Astrocyte (in vitro differentiated cells and primary cell): ENCODE measurements at places on chromosomes 3 and 15.
A peak's percentile ranks its signal among the peaks of the same experiment; 100 is the strongest.

GRCh38 chr3:80232760-80233159 lies 465.0 kb upstream of the ROBO1 start:
- DNase-seq: peak; percentile 94

- DNase-seq: no peak
Observed at GRCh38 chr15:94855409-94856266, 624.3 kb downstream of the MCTP2 start.

DNA sequence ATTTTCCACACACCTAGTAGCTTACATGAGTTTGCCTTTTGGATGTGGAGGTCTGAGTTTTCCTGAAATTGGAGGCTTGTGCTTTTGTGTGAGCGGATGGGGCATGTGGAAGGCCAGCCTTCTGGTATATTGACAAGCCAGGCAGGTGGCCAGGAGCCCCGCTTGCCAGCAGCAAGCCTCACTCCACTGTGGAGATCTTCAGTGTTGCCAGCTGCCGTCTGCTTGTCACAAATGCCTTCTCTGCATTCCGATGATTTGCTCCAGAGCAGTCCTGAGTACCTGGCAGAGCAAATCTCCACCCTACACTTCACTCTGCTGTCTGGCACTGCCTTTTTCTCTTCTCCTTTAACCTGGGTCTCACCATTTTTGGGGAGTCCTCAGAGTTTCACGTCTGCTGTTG lies 29.1 kb upstream of the CHST2 start:
- no peak for DNase-seq

DNA sequence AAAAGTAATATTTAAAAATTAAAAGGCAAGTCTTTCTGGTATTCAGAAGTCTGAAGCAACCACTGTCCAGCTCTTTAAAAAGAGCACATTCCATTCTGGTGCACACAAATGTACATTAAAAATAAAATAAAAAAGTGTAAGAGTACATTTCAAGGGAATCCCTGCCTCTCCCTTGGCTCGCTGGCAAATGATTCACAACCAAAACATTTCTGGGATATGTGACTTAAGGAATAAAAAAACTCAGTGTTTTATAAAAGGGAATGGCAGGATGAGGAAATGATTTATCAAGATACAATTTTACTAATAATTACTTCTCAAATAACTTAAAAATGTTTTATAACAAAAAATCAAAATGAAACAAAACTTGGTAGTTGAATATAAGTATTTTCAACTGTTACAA lies 23.8 kb upstream of the ANXA2 start:
- DNase-seq: peak; percentile 77

DNA sequence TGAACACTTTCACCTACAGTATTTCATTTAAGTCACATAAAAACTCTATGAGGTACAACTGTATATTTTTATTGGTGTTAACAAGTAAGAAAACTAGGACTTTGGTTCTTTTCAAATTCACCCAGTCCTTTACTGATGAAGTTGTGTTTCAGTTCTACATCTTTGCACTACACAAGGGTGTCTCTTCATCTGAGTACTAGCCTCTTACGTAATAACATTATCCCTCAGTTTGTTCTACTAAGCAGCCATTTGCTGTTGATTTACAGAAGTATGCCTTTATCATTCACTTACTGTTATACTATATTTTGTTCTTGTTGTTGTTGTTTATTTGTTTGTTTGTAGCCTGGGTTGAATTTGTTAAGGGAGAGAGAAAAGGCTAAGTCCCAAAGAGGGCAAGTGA lies 311.9 kb downstream of the PLOD2 start:
- DNase-seq: no peak

DNA sequence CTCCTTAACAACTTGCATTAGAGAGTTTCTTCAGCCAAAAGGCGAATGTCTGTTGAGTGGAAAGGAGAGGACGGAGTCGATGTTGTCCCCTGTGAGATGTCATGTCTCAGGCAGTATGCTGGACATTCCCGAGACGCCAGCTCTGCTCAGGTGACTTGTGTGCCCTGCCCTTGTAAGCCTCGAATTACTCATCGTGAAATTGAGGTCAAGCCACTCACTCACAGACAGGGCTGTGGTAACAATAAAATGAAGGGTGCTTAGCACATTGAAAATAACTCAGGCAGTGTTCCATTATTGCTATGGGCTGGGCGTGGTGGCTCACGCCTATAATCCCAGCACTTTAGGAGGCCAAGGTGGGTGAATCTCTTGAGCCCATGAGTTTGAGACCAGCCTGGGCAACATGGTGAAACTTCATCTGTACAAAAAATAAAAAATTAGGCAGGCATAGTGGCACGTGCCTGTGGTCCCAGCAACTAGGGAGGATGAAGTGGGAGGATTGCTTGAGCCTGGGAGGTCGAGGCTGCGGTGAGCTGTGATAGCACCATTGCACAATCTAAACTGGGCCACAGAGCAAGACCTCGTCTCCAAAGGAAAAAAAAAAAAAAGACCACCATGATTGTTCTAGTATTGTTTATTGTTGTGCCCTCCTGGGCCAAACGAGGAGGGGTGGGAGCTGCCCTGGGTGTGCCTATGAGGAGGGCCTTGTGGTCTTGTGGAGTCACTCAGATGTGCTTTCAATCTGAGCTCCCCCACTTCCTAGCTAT lies 214.4 kb downstream of the THSD4 start:
- DNase-seq: peak; percentile 83

DNA sequence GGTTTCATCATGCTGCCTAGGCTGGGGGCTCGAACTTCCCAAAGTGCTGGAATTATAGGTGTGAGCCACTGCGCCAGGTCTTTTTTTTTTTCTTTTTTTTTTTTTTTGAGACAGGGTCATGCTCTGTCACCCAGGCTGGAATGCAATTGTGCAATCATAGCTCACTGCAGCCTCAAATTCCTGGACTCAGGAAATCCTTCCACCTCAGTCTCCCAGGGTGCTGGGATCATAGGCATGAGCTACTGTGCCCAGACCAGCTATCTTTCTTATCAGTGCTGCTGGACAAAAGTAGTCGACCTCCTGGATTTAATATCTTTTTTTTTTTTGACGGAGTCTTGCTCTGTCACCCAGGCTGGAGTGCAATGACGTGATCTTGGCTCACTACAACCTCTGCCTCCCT lies 60.8 kb downstream of the TFDP2 start:
- peak; percentile 18 for DNase-seq

- no peak for DNase-seq
Observed at GRCh38 chr3:35663471-35663870, 24.1 kb downstream of the ARPP21 start.

- DNase-seq: peak; percentile 4
Observed at GRCh38 chr15:83477172-83477807, 30.1 kb downstream of the SH3GL3 start.

GRCh38 chr3:36964817-36965216 lies 20.0 kb upstream of the TRANK1 start:
- no peak for DNase-seq

- no peak for DNase-seq
Observed at GRCh38 chr3:10984371-10984896, 8.1 kb upstream of the SLC6A1 start.

DNA sequence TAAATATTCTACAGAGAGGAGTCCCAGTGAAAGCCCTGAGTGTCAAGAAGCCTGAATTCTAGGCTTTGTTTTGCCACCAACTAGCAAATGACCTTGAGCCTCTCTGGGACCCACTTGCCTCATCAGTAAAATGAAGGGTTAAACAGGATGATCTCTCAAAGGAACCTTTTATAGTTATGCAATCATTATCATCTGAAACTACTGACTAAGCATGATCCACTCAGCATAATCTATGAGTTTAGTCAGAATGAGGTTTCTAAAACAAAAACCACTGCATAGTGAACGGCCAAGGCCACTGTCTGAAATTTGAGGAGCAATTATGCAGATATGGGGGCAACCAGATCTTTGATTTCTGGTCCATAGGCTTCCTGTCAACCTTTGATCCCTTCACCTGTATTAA lies 319.0 kb downstream of the MECOM start:
- DNase-seq: peak; percentile 57

DNA sequence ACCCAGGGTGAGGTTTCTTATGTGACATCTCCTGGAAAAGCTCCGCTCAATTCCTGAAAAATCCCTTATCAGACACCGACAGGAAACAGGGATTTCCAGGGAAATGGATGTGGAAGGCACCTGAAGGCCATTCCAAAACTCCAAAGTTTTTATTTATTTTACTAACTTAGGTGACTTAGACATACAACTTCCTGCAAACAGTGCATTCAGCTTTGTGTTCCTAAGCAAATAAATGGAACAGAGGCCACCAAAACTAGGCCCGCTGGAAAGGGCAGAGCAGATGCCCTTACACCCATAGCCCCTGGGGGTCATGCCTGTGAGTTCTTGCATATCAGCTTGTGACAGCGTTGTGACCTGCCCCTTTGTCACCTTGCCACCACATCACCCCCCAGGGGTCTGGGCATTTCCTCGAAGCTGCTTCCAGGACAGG lies 239.4 kb downstream of the XXYLT1 start:
- no peak for DNase-seq

- DNase-seq: no peak
Observed at GRCh38 chr15:66144978-66145725, 108.4 kb downstream of the MEGF11 start.

DNA sequence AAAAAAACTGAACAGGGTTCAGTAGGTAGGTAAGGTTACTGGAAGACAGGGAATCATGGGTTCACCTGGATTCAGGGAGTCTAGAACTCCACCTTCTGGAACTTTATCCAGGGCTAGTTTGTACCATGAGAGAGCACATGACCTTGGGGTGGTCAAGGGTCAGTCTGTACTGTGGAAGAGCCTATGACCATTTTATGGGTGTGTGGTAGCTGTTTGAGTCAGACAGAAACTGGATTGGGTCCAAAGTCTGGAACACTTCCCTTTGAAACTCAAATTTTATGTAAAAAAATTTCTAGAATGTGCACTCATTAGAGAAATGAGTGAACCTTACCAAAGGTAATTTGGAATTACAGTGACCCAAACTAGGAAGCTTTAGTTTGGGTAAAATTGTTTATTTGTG lies 486.0 kb upstream of the AGTR1 start:
- peak; percentile 43 for DNase-seq

DNA sequence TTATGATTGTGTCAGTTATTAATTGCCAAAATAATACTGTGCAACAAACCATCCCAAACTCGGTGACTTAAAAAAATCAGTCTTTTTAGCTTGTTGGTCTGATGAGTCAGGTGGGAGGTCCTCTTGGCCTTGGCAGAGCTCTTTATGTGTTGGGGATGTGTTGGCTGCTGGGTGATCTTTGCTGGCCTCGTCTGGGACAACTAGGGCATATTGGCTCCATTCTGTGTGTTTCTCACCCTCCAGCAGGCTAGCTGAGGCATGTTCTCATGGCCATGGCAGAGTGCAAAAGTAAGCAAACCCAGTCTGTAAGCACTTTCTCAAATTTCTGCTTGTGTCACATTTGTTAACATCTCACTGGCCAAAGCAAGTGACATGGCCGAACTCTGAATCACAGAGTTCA lies 251.6 kb downstream of the RPLP1 start:
- peak; percentile 26 for DNase-seq

- DNase-seq: no peak
Observed at GRCh38 chr15:47887241-47887800, 170.0 kb downstream of the SEMA6D start.

GRCh38 chr15:48289628-48290027 lies 41.6 kb upstream of the DUT start:
- no peak for DNase-seq

- DNase-seq: no peak
Observed at GRCh38 chr3:27554706-27555105, 70.5 kb upstream of the SLC4A7 start.

DNA sequence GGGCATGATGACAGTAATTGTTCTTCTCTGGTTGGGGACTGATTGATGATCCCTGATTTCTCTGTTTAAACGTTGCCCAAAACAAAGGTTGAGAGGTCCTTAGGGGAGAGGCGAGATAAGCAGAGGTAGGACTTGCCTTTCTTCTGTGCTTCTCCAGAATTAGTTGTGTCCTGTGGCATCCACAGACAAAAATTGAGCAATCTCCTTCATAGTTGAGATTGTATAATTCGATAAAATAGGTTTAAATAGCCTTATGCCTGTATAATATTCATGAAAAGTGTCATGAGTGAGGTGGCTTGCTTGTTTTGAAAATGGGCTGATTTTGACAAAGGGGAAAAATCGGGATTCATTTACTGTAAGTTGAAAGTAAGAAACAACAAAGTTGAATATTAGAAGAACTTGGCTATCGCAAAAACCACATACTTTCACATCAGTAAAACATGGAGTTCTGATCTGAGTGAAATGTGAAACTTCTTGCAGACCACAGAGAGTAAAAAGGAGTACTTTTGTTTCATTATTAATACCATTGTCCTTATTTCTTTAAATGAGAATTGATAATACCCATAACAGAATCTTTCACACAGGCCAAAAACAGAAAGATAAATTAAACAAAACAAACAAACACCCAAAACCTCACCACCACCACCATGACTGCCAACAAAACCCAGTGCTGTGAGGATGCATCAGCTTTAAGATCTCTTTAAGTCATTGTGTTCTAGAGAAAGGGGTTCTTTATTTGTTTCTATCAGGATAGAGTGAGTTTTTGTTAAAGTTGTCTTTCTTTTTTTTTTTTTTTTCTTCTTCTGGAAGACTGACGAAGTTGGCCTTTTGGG lies 155.7 kb downstream of the LPP start:
- no peak for DNase-seq

DNA sequence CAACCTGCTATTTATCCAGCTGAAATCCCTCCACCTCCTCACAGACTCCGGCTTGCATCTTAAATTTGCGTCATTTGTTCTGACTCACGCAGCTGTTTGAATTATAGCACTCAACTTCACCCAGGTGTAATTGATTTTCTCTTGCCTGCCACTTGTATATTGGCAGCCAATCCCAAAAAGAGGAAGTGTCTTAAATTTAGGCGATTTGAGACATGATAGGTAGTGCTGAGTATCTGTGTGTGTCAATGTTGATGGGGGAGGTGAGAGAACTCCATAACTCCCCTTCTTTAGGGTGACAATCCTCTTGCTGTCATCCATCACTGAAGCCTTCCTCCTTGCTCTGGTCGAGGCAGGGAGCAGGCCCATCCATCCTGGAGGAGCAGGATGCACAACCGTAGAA lies 77.2 kb upstream of the TPRG1 start:
- no peak for DNase-seq

- no peak for DNase-seq
Observed at GRCh38 chr3:81521855-81522254, 239.6 kb downstream of the GBE1 start.

DNA sequence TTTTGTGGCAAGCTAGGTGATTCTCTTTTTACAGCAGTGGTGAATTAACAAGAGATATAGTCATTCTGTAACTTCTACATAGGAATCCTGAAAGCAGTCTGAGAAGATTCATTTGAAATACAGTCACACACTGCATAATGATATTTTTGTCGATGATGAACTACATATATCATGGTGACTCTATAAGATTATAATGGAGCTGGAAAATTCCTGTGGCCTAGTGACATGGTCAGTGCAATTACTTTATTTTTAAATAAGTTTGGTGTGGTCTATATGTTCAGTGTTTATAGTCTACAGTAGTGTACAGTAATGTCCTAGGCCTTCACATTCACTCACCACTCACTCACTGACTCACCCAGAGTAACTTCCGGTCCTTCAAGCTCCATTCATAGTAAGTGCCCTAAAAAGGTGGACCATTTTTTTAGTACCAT lies 511.4 kb upstream of the MCTP2 start:
- peak; percentile 52 for DNase-seq
